GM13976 (cell line): ENCODE measurements at places on chromosomes 7 and 10.
A peak's percentile ranks its signal among the peaks of the same experiment; 100 is the strongest.

GRCh38 chr7:114531326-114531725, 116.7 kb downstream of the FOXP2 start:
- DNase-seq, result no peak

GRCh38 chr10:76257816-76258215, 826.4 kb downstream of the LRMDA start:
- DNase-seq, result no peak

- DNase-seq, result no peak
These were observed 162.0 kb upstream of the MAGI2 start for GRCh38 chr7:79615466-79615865.

GRCh38 chr7:145957160-145957890, 159.3 kb upstream of the CNTNAP2 start:
- DNase-seq, result no peak

DNA sequence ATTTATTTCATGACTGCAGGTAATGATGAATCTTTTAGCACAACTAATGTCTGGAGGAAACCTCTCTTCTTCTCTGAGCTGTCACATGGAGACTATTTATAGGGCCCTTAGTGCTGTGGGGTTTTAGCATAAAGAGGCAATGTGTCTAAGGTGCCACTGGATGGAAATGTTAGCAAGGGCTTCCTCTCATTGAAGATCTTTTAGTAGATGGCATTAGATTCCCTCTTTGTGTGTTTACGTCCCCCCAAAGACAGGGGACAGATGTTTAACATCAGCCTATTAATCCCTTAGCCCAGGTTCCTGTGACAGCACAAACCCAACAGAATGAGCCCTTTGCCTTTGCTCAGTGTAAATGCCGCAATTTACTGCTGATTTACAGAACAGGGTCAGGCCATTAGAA, 208.6 kb downstream of the SKAP2 start:
- DNase-seq, result no peak

DNA sequence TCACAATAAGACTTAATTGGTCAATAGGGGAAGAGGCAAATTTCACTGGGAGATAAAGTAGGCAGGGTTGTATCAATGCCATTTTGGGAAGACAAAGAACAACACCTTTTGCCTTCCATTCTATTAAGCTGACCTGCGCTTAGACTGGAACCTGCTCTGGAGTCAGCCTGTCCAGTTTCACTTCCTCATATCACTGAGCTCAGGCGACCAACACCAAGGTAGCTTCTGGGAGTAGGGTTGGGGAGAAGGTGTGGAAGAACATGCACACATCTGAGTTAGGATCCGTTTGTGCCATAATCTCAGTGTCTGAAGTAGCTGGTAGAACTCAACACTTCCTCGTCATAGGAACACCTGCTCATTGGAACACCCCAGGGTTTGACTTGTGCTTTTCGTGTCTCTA, 527.4 kb upstream of the IGFBP3 start:
- DNase-seq, result no peak

- no peak for DNase-seq
These were observed 115.0 kb downstream of the FZD1 start for GRCh38 chr7:91379236-91379635.

DNA sequence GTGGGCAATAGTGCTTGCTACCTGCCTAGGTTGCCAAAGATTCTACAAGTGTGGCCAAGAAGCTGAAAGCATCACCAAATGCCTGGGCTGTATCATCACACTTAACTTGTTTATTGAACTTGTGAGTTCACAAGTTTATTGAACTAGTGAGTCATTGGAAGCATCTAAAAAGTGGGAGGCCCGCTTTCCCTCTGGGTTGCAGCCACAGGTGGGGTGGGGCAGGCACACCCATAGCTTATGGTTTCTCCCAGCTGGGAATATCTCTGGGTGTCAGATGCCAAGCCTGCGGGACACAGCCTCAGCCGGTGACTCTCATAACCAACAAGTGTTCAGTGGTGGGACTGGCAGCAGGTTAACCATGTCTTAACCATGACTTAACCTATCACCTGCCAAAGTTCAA, 145.9 kb upstream of the FAM13C start:
- DNase-seq, result no peak

DNA sequence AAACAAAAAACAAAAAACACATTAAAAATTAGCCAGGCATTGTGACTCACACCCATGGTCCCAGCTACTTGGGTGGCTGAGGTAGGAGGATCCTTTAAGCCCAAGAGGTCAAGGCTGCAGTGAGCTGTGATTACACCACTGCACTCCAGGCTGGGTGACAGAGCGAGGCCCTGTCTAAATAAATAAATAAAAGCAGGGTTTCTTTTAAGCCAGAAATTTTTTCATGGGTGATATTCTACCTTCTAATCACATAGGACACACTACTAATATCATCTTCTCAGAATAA, 14.2 kb upstream of the SVIL start:
- no peak for DNase-seq

GRCh38 chr10:27959093-27959715, 39.7 kb downstream of the ODAD2 start:
- DNase-seq, result no peak

- DNase-seq, result no peak
These were observed 543.2 kb downstream of the PTPRN2 start for GRCh38 chr7:158044482-158044823.

DNA sequence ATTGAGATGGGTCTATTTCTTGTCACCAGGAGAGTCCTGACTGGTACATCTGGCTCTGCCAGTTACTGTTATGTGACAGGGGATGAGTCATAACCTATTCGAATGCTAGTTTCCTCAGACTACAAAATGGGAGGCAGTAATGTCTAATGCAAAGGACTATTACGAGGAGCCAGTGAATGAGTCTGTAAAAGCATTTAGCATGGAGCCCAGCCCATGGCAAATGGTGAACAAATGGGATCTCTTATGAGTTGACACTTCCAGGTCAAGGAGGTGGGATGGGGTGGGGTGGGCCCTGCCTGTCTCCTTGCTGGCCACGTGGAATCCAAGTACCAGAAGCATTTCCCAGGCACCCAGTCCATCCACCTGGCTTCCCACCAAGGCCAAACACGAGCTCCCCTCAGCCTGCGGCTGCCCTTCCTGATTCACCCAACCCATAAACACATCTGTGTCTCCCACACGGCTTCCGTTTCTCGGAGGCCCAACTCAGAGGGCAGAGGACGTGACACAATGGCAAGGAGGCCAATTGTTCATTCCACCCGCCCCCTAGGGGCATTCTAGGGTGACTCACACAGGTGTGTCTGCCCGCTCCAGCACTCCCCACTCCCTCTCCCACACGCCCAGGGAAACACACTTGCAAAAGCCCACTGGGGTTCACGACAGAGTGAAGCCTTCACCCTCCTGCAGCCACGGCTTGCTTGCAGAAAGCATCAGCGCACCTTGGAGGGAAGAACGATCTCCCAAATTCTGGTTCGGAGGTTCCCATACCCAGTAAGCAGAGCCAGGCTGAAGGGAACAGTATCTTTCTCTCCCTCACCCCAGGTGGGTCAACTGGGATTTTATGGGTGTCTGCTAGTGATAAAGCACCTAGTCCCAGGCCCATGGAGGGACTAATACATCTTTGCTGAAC, 109.8 kb downstream of the SH3PXD2A start:
- DNase-seq, result no peak

- DNase-seq, result no peak
These were observed 225.9 kb downstream of the TRIL start for GRCh38 chr7:28732071-28732869.

- no peak for DNase-seq
These were observed 1.0 kb upstream of the LRRN3 start for GRCh38 chr7:111089822-111090426.

DNA sequence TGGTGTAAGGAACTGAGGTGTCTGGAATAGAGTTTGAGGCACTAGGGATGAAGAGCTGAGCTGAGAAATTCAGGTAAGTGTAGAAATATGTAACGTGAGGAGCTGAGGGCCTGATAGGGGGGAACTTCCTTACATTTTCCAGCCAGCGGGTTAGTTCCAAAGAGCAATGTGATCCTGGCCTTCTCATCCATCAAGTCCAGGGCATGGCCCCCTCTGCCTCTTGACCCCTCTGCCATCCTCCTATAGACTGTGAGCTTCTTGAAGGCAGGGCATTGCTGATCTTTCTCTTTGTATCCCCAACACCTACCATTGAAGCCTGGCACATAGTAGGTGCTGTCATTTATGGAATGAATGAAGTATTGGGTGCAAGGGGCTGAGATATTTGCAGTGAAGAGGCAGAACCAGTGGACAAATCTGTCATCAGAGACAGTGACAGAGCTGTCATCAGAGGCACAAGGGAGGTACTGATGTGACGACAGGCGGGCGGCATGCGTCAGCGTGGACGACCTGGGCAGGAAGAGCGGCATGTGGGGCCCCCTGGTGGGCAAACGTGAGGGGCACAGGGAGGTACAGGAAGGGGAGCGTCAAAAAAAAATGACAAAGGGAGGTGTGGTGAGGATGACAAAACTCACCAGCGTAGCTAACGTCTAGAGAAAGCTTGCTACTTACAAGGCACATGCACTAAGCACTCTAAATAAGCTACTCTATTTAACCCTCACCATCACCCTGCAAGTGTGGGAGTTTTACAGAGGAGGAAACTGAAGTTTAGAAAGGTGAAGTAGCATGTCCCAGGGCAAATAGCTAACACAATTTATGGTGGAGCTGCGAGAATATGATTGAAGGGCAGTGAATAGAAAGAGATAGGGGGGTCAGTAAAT, 5.2 kb upstream of the CAMK2G start:
- peak; percentile 86 for DNase-seq

DNA sequence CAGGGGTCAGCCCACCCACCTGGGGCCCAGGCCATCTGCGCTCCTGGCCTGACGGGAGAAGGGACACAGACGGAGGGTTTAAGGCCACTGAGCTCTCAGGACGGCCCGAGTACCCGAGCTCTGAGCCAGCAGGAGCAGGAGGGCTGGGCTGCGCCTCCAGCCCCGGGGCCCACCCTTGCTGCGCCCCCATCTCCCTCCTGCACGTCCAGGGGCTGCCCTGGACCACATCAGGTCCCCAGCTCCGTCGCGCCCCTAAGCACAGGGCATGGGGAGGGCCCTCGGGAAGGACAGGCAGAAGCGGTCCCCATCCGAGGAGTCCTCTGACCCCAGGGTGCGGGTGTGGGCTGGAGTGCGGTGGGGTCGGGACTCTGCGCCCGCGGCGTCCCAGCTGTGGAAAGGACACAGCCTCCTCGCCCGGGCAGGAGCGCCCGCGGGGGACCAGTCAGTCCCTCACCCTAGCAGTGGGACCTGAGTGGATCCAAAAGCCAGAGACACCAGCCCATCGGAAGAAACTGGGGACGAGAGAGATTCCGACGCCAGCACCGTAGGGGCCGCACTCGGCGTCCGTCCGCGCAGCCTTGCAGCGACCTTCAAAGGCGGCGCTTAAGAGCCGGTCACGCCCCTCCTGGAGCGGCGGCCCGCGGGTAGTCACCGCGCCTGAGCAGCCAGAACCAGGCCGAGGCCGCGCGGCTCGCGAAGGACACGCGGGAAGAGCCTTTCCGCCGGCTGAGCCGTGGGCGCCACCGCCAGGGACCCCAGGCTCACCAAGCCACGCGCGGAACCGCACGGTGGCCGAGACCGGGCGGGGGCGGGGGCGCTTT, 15.9 kb downstream of the CAMK2B start:
- DNase-seq, result peak; percentile 72

DNA sequence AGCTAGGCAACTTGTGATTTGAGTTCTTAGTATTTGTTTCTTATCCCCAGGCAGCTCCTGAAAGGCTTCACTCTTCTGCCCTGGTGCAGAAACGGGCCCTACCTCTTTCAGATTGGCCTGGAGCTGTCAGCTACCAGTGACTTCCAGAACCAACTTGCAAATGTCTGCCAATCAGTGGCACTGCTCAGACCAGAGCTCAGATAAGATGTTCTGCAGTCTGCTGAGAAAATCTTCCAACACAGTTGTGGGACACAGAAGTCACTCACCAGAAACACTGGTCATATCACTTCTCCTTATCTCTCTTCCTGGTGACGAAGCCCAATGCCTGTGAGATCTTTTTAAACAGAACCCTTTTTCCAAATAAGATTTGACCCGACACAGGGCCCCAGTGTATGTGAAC, 81.9 kb upstream of the DUSP5 start:
- DNase-seq, result no peak

- DNase-seq, result no peak
These were observed 22.1 kb downstream of the POT1 start for GRCh38 chr7:124907490-124907889.
